ENCODE measurements at places on chromosomes 5 and 9. TPM values are rescaled to one million over a fixed set of nuclear protein-coding genes. Genes with fewer than 3 reads are reported as not detected.

Gene CEP120
- total RNA-seq, result 10.8 TPM

DNA sequence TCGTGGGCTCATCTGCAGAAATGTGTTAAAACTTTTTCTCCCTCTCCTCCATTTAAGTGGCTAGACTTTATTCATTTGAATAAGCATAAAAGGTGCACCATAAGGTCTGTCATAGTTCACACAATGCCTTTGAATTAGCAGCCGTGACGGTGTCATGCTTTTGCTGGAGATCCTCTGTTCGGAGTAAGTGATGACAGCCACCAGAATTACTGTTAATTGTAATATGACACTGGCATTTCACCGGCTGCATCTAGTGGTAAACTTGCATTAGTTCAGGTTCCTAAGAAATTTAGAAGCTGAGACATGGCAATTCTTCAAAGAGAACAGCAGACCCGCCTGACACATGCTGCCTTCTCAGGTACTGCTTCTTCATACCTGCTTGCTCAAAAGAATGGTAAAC is 241.7 kb downstream of the EBF1 start:
- peaks cover 28% of the 10 kb centered on the region for H3K4me1 ChIP-seq
- no peak overlapping the region for H3K4me3 ChIP-seq
- no peaks in the 10 kb centered on the region for H3K27me3 ChIP-seq
- no peaks in the 10 kb centered on the region for H3K36me3 ChIP-seq
- DNase-seq, result no peak

GRCh38 chr9:96061293-96061987 is 185.9 kb downstream of the ERCC6L2 start:
- peaks cover under 1% of the 10 kb centered on the region for H3K4me1 ChIP-seq
- no peaks in the 10 kb centered on the region for H3K27me3 ChIP-seq
- H3K4me3 ChIP-seq, result no peak overlapping the region
- H3K27ac ChIP-seq, result no peak overlapping the region
- DNase-seq, result no peak

Gene ATP10B
- 0.32 TPM for total RNA-seq

DNA sequence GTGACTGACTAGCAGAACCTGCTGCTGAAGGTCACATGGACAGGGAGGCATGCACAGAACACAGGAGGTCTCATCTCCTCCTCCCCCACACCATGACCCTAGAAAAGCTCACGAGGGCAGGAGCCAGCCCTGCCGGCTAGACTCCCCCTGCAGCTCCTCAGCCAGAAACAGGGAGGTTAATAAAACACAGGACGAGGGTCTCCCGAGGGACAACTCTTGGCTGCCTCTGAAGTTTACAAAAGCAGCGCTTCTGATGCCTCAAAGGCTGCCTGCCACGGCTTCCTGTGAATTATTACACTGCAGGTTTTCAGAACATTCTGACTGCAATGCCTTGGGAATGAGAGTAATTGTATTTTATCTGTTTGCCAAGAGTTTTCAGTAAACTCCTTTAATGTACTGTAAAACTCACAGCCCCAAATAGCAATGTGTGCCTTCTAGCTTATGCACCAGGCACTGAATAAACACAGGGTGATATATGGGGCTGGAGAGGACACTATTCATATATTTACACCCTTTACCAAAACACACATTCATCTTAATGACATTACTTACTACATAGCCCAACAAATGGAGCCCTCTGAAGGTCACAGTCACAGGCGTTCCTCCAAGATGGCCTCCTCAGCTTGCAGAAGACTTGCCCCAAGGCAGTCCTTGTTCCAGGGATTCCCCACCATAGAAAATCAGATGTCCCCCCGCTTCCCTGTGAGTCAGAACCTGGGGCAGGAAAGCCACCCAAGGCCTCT is 83.7 kb downstream of the C5orf15 start:
- H3K4me1 ChIP-seq, result no peaks in the 10 kb centered on the region
- no peak overlapping the region for H3K4me3 ChIP-seq
- H3K27ac ChIP-seq, result no peak overlapping the region
- H3K27me3 ChIP-seq, result no peaks in the 10 kb centered on the region
- DNase-seq, result no peak

GRCh38 chr9:2234371-2234893 is 219.3 kb downstream of the SMARCA2 start:
- DNase-seq, result no peak
- no peak overlapping the region for H3K4me3 ChIP-seq
- H3K27ac ChIP-seq, result no peak overlapping the region
- no peaks in the 10 kb centered on the region for H3K27me3 ChIP-seq
- H3K4me1 ChIP-seq, result peaks cover 16% of the 10 kb centered on the region

GRCh38 chr5:175133185-175133584 is 310.8 kb downstream of the DRD1 start:
- no peaks in the 10 kb centered on the region for H3K36me3 ChIP-seq
- no peak overlapping the region for H3K4me3 ChIP-seq
- no peaks in the 10 kb centered on the region for H3K4me1 ChIP-seq
- H3K27ac ChIP-seq, result no peak overlapping the region
- DNase-seq, result no peak

GRCh38 chr5:160278343-160278742 is 34.0 kb downstream of the CCNJL start:
- H3K27me3 ChIP-seq, result no peaks in the 10 kb centered on the region
- H3K36me3 ChIP-seq, result no peaks in the 10 kb centered on the region
- H3K4me3 ChIP-seq, result no peak overlapping the region
- no peak overlapping the region for H3K27ac ChIP-seq
- no peak for DNase-seq
